ENCODE measurements at places on chromosomes 11 and 22.

DNA sequence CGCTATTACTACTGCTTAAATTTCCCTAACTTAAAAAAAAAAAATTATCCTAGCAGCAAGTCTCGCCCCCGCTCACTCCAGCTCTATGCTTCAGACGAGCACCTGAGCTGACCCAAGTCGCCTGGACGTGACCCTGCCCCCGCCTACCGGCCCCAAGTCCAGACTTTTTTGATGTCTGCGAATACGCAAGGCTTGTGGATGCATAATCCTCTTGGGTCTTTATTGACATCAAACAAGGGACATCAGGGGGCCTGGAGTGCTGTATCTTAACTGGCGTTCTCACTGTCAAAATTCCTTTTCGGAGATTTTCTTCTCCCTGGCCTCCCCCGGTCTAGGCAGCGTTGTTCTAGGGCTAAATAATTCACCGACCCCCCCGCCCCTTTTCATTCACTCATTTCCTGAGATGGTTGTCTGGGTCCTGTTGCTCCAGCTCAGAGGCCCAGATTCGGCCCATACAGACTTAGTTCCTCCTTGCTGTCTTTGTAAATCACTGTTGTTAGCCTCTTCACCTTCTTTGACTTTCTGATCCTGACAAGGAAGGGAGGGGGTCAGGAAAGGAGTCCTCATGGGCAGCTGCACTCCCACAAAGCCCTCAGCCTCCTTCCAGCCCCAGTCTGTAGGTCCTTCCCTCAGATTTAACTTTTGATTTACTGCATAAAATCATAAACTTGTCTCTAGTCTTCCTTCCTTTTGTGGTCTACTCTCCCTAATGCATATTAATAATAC, 601 bp upstream of the LRP4 start:
- no peak for DNase-seq

GRCh38 chr22:19891317-19892256, 36.9 kb upstream of the GNB1L start:
- DNase-seq = no peak

DNA sequence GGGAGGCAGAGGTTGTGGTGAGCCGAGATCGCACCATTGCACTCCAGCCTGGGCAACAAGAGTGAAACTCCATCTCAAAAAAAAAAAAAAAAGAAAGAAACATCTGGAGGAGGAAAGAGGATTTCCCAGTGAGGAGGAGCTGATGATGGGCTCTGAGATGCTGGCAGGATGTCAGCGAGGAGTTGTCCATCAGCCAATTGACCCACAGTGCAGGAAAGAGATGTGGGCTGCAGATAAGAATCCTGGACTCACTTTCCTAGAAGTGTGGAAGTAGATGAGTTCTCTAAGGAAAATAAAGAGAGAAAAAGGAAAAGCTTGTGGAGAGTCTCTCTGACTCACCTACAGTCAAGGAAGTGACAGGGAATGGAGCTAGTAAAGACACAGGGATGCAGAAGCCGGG, 9.7 kb downstream of the IZUMO1R start:
- no peak for DNase-seq

GRCh38 chr11:109197656-109198055, 224.3 kb upstream of the C11orf87 start:
- no peak for DNase-seq

DNA sequence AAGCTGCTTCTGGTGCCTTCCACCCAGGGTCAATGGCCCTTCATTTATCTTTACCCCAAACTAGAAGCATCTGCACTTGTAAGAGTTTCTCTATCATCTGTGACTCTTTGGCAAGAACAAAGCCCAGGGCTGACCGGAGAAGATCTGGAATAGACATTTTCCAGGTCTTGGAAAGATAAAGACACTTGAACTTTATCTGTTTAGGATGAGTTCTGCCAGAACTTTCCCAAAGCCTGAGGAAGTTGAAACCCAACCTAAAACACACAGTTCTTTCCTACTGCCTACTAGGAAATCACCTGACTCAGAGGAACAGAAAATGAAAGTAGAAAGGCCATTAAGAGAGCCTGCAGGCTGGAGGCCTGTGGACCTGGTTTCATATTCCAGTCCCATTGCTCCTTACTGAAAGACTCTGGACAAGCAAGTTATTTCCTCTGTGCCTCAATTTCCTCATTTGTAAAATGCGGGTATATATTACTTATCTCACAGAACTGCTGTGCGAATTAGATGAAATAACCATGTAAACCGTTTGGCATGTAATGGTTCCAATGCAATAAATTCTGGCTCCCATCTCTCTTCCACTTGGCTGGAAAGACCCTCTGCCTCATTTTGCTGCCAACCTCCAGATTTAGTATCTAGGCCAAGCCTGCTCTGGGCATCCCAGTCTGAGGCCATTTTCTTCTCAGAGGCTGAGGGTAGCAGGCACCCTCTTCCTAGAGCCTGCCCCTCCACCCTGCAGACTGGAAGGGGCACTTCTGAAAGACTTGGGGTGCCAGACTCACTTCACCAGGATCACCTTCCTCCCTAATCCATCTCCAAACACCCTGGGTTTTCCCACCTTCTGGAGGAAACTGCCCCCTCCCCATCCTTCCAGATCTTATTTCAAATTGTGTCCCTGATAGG, 1.2 kb downstream of the UBE2L6 start:
- peak; percentile 88 for DNase-seq

- DNase-seq = no peak
These were observed 12.1 kb downstream of the EED start for GRCh38 chr11:86256608-86257007.

DNA sequence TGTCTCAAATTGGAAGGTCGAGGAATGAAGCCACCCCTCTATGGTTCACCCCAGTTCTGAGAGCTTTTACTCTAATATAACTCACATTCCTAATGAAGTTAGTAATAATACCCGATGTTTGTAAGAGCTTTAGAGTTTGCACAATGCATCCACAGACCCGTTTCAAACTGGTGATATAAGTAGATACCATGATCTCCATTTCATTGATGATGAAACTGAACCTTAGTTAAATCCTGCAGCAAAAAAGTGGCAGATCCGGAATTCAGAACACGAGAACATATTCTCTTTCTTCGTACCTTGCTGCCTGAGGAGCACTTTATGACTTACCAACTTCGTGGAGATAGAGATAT, 757 bp upstream of the RBFOX2 start:
- DNase-seq = no peak

GRCh38 chr22:44293034-44293433, 19.7 kb downstream of the SHISAL1 start:
- DNase-seq = no peak

GRCh38 chr11:74106124-74106523, 64.7 kb downstream of the C2CD3 start:
- DNase-seq = no peak

DNA sequence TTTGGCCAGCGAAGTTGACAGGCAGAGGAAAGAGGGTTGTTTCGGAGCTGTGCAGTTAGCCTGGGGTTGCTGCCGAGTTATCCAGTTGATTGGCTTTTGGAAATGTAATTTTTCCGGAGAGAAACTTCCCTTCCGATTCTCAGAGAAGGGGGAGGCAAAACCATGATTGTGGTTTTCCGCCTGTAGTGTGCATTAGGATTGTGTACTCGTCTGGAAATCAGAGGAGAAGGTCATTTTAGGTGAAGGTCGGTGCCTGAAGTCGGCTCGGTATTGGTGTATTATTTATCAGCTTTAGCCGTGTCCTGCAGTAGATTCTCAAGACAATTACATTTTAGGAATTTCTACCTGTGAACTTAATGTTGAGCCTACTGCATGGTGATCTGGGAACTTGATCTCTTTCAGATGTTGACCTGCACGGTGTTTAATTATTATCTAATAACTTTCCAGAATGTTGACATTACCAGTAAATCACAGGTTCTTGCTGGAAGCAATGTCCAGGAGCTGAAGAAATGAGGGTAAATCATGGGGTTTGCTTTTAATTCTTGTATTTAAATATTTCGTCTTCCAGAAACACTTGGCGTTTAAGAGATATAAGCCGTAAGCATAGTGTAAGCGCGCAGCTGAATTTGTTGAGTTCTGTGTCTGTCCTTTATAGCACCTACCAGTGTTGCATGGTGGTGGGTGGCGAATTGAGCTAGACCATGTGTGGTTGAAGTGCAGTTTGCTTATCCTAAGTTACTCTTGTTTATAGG, 1.3 kb downstream of the ARHGEF12 start:
- peak; percentile 23 for DNase-seq

DNA sequence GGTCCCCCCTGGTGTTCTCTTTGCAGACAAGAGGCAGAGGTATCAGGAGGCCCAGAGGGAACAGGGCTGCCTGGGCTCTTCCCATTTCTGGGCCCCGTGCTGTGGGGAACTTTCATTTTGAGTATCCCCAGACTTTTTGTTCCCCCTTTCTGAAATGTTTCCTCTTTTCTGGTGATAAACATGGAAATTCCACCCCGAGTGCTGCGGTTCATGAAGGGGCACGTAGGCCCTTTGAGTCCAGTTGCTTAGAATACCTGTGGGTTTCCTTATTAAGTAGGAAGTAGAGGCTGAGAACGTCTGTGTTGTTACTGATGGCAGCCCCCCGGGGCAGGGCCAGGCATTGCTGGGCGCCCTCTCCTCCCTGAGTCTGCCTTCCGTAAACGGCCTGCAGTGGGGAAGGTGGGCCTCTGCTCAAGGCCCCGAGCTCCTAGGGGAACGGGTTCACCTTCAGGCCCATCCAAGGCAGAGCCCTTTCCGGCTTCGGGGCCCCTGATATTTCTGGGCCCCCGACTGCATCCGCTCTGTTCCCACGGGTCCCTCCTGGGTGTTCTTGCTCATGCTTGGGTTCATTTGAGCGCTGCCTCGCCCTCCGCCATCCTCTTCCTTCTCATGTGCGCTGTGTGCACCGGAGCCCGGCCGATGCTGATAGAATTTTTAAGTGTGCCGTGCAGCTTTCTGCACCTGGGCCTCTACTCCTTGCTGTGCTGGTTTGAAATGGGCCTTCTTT, 12.0 kb downstream of the TBC1D22A start:
- DNase-seq = peak; percentile 88

- DNase-seq = peak; percentile 99
These were observed 3.1 kb downstream of the CDC42EP1 start for GRCh38 chr22:37563153-37564081.

DNA sequence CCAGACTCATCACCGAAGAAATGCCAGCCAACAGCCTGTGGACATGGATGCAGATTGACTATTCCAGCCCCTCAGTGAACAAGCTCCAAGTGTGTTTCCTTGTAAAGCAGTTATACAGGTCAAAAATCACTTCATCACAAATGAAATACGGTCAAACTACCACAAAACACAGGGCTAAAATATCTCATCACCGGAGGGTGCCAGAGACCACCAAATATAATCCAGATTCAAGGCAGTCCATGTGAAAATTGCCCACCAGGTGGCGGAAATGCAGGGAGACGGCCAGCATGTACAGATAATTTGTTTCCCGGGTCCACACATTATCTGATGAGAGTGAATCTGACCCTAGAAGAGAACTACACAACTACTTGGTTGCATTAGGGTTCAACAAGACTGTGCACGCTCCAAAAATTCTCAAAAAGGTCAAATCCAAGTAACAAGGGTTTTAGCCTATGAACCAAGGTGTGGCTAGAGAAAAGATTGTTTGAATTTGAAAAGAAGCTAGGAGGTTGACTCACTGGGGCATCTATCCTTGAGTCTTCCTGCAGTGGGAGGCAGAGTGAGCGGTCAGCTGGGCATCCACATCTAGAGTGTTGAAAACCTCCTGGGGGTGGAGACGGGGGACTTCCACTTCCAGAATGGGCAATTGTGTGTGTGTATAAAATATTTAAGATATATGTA, 71.7 kb downstream of the IGLL5 start:
- DNase-seq = peak; percentile 93

- DNase-seq = no peak
These were observed 192.2 kb downstream of the MIAT start for GRCh38 chr22:26849575-26849974.

GRCh38 chr11:1924181-1924580, 4.7 kb downstream of the TNNT3 start:
- no peak for DNase-seq

GRCh38 chr11:131190446-131190845, 180.0 kb upstream of the NTM start:
- no peak for DNase-seq

- DNase-seq = no peak
These were observed 11.8 kb upstream of the DSCAML1 start for GRCh38 chr11:117808784-117809183.

DNA sequence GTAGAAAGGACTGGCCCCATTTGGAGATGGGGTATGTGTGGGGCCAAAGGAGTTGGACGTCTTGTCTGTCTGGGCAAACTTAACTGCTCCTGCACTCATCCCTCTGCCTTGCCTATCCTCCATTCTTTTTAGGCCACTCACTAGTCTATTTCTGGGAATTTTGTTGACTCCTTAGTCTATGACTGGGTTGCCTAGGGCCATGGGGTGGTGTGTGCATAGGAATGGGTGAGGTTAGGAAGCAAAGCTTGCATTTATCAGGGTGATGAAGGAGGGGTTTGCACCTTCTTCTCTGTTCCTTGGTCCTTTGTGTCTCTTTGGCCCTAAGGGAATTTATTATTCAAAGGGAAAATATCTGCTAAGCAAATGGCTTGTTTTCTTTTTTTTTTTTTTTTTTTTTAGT, 80.9 kb upstream of the OR9Q1 start:
- no peak for DNase-seq

DNA sequence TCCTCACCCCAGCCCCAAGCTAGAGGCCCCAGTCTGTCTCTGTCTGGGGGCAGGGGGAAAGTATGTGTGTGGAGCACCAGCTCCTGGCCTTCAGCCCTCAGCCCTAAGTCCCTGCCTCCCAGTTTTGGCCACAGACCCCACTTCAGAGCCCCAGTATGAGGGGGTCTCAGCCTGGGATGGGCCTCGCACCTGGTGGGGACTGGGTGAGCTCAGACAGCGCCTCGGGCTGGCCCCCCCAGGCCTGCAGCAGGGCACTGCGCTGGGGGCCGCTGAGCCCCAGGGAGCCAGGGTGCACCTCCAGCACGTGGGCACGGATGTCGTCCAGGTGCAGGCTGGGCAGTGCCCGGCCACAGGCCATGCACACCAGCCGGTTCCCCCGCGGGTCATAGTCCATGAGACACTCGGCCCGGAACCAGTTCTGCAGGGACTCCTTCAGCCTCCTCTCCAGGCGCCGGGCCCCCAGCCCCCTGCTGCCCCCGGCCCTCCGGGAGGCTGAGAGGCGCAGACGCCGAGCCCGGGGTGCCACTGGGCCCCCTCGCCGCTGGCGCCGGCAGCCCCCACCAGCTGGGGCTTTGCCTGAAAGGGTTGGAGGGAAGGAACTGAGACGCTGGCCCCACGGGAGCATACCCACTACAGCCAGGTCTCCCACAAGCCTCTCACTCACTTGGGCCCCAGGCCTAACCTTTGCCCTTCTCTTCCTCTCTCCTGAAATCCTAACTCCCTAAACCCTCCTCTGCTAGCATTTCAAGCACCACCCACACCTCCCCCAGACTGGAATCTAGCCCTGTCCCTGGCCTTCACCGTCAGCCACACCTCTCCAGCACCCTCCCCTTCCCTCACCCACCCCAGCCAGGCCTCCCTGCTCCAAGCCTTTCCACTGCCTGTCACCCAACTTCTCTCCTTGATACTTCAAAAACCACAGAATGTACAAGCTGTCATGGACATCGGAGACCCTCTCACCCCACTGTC, 3.6 kb downstream of the ZFTA start:
- no peak for DNase-seq

- DNase-seq = no peak
These were observed 3.6 kb upstream of the ACR start for GRCh38 chr22:50734343-50734771.

GRCh38 chr11:102727890-102728289, 3.1 kb upstream of the MMP8 start:
- DNase-seq = no peak
